ENCODE measurements at places on chromosomes 13 and 19. TPM values are rescaled to one million over a fixed set of nuclear protein-coding genes. Genes with fewer than 3 reads are reported as not detected.

DNA sequence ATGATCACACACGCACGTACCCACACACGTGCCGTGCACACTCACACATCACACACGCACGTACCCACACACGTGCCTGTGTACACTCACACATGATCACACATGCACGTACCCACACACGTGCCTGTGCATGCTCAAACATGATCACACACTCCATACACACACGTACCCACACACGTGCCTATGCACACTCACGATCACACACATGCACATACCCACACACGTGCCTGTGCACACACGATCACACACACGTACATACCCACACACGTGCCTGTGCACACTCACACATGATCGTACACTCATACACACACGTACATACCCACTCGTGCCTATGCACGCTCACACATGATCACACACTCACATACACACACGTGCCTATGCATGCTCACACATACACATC is 86.8 kb downstream of the RAB20 start:
- no peaks in the 10 kb centered on the region for H3K4me1 ChIP-seq
- H3K27ac ChIP-seq, result no peak overlapping the region
- no peak for DNase-seq
- H3K4me3 ChIP-seq, result no peak overlapping the region
- H3K36me3 ChIP-seq, result no peaks in the 10 kb centered on the region

DNA sequence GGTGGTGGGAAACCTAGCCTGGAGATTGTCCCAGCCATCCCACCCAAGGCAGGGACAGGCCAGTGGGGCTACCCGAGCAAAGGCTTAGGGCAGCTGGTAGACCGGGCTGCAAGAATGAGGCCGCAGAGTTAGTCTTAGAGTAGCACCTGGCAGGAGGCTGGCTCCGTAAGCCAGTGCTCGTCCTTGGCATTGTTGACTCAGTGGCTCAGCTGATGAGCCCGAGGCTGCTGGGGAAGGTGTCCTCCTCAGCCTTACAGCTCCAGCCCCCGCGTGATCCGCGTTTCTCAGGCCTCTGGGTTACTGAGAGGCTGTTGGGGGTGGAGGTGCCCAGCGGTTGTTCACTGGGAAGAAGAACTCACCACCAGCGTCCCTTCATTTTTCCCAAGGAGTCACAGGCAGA is 24.7 kb downstream of the PPP1R37 start:
- H3K36me3 ChIP-seq, result no peaks in the 10 kb centered on the region
- no peaks in the 10 kb centered on the region for H3K27me3 ChIP-seq
- peak overlapping the region; percentile 10 for H3K27ac ChIP-seq
- peaks cover 14% of the 10 kb centered on the region for H3K4me1 ChIP-seq

The PSG4 gene
- total RNA-seq, result not detected

DNA sequence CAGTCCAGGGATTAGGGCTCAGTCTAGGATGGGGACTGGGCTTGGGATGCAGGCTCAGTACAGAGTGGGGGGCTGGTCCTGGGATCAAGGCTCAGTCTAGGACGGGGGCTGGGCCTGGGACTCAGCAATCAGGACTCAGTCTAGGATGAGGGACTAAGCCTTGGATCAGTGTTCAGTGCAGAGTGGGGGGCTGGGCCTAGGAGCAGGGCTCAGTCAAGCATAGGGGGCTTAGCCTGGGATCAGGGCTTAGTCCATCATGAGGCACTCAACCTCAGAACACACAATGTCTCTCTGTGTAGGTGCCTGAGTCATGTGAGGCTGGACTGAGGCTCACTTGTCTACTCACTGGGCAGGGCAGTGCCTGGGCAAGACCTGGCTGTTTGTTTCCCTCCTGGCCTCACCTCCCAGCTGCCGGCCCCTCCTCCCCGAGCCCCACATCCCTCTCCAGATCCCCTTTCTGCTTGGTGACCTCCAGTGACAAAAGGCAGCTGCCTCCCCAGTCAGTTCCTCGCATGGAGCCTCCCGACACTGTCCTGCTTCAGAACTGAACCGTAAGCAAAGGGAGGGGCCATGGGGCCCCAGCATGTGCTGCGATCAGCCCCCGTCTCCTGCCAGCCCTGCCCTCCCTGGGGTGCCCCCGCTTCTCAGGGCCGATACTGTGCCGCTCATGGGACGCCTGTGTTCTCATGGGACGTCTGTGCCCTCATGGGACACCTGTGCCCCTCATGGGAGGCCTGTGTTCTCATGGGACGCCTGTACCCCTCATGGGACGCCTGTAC is 6.5 kb upstream of the S1PR4 start:
- H3K27me3 ChIP-seq, result no peaks in the 10 kb centered on the region
- no peak for DNase-seq
- H3K36me3 ChIP-seq, result no peaks in the 10 kb centered on the region

The LILRA1 gene
- total RNA-seq, result 0.16 TPM

The PCDH17 gene
- 0.80 TPM for total RNA-seq

DNA sequence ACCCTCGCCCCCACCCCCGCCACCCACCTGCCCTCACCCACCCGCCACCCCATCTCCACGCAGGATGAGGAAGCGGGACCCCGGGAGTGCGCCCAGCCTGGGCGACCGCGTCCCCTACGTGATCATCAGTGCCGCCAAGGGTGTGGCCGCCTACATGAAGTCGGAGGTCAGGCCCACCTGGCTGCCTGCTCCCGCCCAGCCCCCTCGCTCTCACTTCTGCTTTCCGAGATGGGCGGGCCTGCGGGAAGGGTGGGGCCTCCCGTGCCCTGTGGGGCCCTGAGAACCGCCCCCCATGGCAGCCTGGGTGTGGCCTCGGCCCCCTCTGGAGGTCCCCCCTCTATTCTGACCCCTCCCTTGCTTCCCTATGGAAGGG is 3.1 kb upstream of the SPIB start:
- no peaks in the 10 kb centered on the region for H3K36me3 ChIP-seq
- no peak overlapping the region for H3K4me3 ChIP-seq
- H3K27ac ChIP-seq, result no peak overlapping the region
- H3K27me3 ChIP-seq, result peaks cover 40% of the 10 kb centered on the region
- DNase-seq, result peak; percentile 80
- peaks cover 20% of the 10 kb centered on the region for H3K4me1 ChIP-seq

DNA sequence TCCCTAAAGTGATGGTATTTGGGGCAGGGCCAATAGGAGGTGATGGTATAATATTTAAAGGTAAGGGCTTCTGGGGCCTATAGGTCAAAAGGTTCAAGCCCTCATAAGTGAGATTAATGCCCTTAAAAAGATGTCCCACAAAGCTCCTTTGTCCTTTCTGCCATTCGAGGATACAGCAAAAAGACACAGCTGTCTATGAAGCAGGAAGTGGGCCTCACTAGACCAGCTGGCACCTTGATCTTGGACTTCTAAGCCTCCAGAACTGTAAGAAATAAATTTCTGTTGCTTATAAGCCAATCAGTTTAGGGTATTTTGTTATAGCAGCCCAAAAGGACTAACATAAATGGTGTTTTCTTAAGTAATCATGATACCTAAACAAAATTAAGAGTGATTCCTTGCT is 27.2 kb upstream of the POU4F1 start:
- no peak for DNase-seq
- H3K36me3 ChIP-seq, result no peaks in the 10 kb centered on the region

GRCh38 chr13:51881296-51881695 is 19.5 kb downstream of the CCDC70 start:
- H3K27me3 ChIP-seq, result no peaks in the 10 kb centered on the region
- no peaks in the 10 kb centered on the region for H3K4me1 ChIP-seq
- no peak for DNase-seq
- no peak overlapping the region for H3K4me3 ChIP-seq
- no peak overlapping the region for H3K27ac ChIP-seq

The CYP2S1 gene
- total RNA-seq, result 22.5 TPM

The RYR1 gene
- total RNA-seq, result 1.1 TPM

DNA sequence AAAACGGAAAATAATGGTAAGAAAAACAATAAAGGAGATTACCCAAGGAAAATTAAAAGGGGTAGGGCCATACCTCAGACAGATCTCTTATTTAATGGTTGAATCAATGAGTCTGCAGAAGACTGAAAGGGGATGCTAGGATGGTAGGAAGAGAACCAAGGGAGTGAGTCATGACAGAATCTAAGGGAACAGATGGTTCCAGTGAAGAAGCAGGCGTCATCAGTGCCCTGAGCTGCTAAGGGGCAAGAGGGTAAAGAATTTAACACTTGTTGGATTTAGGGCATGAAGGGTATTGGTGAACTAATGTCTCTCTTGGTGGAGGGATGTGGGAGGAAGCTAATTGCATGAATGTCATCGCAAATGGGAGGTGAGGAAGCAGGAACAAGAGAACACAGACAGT is 329.2 kb upstream of the TSHZ3 start:
- no peaks in the 10 kb centered on the region for H3K36me3 ChIP-seq
- H3K4me3 ChIP-seq, result no peak overlapping the region
- no peaks in the 10 kb centered on the region for H3K4me1 ChIP-seq
- H3K27ac ChIP-seq, result no peak overlapping the region
